ENCODE measurements at places on chromosomes 7 and 10.

- DNase-seq = no peak
Observed at GRCh38 chr7:45459476-45459875, 114.7 kb upstream of the ADCY1 start.

DNA sequence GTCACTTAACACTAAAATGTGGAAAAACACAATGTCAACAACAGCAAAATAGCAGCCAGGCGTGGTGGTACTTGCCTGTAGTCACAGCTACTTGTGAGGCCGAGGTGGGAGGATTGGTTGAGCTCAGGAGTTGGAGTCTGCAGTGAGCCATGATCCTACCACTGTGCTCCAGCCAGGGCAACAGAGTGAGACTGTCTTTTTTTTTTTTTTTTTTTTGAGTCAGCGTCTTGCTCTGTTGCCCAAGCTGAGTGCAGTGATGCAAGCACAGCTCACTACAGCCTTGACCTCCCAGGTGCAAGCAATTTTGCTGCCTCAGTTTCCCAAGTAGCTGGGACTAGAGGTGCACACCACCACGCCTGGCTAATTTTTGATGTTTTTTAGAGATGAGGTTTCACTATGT is 6.1 kb downstream of the KCTD7 start:
- DNase-seq = no peak

DNA sequence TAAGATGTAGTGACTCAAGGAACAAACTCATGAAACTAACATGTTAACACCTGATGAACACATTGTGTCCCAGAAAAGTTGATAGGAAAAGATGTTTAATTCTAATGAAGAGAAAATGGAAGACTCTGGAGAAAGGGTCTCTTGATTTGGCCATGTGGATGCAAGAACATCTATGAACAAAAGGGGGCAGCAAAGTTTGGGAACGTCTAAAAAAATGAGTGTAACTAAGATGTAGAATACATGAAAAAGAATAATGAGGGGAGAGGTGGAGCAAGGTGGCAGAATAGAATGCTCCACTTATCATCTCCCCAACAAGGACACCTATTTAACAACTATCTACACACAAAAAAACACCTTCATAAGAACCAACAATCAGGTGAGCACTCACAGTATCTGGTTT is 805.1 kb downstream of the TNS3 start:
- DNase-seq = no peak

DNA sequence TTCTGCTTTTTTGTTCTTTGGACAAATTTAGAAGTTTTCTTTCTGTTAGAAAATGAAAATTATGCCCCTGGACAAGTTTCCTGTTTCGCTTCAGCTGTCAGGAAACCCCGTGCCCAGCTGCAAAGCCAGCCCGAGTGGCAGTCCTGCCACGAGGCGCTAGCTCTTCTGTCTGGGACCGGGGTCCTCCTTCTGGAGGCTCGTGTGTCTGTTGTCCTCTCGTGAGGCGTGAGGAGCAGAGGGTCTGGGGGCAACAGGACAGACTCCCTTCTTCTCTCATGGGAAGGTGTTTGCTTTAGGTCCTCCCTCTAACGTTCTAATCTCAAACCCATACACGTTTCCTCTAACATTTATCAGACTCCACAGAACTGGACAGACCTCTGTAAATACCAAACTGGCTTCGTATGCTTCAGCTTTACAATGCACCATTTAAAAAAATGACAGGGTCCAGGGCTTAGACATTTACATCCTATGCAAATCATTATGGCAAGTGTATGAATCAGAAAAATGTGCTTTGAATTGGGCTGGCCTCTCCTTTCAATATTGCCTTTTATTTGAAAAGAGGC is 184.5 kb upstream of the SHH start:
- DNase-seq = no peak

GRCh38 chr7:136104269-136104603 is 127.1 kb upstream of the MTPN start:
- DNase-seq = no peak

DNA sequence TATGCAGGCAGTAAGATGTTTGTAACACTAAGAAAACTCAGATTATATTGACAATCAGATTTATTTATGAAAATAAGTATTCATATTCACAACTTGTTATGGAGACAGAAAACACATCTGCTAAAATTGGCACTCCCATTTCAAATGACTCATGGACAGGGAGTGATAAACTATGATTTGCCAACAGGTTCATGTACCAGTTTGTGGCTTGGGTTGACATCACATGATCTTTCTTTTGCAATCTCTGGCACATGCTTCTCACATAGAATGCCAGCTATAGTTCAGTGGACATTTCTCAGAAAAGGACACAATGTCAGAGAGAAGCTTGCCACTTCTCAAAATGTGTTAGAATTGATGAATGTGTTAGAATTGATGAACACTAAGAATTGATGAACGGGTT is 663.2 kb upstream of the ANKRD30A start:
- DNase-seq = no peak

DNA sequence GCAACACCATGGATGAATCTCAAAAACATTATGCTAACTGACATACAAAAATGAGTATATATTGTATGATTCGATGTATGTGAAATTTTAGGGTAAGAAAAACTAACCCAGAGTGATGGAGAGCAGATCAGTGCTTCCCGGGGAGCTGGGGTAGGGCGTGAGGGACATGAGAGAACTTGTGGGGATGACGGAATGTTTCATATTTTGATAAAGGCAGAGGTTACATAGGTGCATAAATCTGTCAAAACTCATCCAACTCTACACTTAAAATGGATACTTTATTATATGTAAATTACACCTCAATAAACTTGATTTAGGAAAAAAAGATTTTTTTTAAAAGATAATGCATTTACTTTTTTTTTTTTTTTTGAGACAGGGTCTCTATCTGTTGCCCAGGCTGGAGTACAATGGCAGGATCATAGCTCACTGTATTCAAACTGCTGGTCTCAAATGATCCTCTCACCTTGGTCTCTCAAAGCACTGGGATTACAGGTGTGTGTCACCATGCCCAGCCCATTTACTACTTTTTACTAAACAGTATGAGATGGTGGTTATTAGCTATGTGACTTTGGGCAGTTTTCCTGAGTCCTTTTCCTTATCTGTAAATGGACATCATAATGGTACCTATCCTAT is 13.7 kb downstream of the RHEB start:
- no peak for DNase-seq

GRCh38 chr10:11772575-11773288 is 30.6 kb downstream of the ECHDC3 start:
- DNase-seq = no peak

GRCh38 chr7:2104107-2104710 is 128.5 kb downstream of the MAD1L1 start:
- peak; percentile 93 for DNase-seq

GRCh38 chr7:108455551-108455997 is 662 bp downstream of the NRCAM start:
- DNase-seq = no peak

GRCh38 chr10:105827133-105827532 is 1186.0 kb downstream of the SORCS3 start:
- DNase-seq = no peak

Data from Right ventricle myocardium inferior (tissue), 1 donor.